ENCODE measurements at places on chromosomes 3 and 15. TPM values are rescaled to one million over a fixed set of nuclear protein-coding genes. Genes with fewer than 3 reads are reported as not detected.

Gene GRAMD1C
- 7.3 TPM for total RNA-seq

Gene RPN1
- 228 TPM for total RNA-seq

Gene USP19
- total RNA-seq: 86.4 TPM

Gene HRH1
- total RNA-seq: 4.7 TPM

Gene GOLGA6D
- 0.19 TPM for total RNA-seq

All from type B pancreatic cell (in vitro differentiated cells).